Stimulated activated CD4-positive, alpha-beta T cell treated with anti-CD3 and anti-CD28 coated beads, Interleukin-1b, Interleukin-23, amount 100 ng/mL, for 1 hour (primary cell): ENCODE measurements at places on chromosomes 1 and 21.

- DNase-seq = no peak
These were observed 23.6 kb upstream of the NEK2 start for GRCh38 chr1:211699059-211699458.

GRCh38 chr1:245188403-245188802, 33.6 kb downstream of the KIF26B start:
- DNase-seq = no peak

DNA sequence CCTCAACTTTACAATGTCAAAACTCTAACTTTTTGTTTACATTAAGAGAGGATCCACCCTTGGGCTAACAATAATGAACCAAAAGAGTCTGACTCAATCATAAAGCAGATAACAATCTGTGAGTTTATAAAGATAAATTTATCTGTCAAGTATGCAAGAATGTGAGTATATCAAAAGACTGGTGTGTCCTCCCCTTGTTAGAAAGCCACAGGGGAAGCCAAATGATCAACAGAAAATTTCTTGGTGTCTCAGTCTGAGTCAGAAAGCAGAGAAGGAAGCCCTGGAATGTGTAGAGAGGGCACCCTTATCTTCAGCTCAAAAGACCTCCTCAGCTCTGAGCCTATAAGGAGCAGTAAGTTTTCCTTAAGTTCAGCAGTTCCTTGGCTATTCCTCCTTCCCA, 13.9 kb upstream of the PDIK1L start:
- DNase-seq = no peak

- peak; percentile 44 for DNase-seq
These were observed 11.4 kb downstream of the FAM229A start for GRCh38 chr1:32350785-32351398.

DNA sequence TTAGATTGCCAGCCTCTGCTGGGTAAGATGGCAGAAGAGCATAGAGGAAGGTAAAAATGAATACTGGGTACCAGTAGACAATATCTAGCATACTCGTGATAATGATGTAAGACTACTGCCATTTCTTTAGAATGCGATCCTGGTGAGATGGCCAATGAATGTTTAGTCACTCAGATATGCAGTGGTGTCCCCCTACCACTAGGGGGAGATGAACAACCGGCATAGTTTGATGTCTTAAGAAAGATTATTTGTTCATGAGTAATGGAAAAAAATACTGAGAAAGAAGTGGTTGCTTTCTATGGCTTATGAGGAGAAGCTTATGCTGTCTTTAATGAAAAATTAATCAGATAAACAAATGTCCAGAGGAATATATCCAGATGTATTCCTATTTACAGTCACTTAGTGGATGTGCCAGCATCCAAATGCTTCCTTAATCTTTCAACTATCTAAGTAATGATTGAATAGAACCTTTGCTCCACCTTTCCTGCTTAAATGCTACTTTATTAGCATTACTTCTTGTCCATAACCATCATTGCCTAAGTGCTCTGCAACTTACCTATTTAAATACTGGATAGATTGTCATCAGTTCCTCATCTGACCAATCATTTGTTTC, 256.6 kb downstream of the ST6GALNAC3 start:
- peak; percentile 13 for DNase-seq

GRCh38 chr21:36297938-36298572, 21.9 kb upstream of the MORC3 start:
- no peak for DNase-seq

DNA sequence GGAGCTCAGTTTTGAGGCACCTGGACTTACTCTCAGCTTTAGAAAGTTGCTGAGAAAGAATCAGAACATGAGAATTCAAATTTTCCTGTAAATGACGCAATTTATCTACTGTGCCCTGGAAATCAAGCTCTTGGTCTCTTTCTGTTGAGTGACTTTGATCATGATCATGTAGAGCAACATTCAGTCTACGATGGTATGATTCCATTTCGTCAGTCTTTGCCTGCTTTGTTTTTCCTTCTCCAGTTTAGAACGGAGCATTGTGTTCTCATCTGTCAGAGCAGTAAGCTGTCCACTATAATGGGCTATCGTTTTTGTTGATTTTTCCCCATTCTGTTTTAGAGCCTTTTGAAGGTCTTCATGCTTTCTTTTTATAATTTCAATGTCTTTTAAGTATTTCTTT, 20.7 kb downstream of the SFT2D2 start:
- DNase-seq = no peak

DNA sequence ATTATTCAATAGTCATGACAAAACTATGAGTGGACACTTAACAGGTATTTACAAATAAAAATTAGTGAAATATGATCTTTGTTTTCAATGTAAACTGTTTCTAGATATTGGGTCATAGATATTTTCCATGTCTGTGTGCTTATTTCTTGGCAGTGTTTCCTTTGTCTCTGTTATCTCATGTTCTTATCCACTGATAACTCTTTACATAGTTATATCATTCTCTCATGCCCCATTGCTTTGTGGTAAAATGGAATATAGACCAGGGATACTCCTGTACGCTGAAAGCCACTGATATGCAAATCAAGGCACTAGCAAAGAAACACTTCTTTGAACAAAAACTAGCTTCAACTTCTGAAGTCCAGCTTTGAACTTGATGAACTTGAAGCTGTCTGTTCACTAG, 113.1 kb downstream of the ITSN1 start:
- DNase-seq = no peak

- no peak for DNase-seq
These were observed 218.8 kb downstream of the LMX1A start for GRCh38 chr1:165137551-165138316.

DNA sequence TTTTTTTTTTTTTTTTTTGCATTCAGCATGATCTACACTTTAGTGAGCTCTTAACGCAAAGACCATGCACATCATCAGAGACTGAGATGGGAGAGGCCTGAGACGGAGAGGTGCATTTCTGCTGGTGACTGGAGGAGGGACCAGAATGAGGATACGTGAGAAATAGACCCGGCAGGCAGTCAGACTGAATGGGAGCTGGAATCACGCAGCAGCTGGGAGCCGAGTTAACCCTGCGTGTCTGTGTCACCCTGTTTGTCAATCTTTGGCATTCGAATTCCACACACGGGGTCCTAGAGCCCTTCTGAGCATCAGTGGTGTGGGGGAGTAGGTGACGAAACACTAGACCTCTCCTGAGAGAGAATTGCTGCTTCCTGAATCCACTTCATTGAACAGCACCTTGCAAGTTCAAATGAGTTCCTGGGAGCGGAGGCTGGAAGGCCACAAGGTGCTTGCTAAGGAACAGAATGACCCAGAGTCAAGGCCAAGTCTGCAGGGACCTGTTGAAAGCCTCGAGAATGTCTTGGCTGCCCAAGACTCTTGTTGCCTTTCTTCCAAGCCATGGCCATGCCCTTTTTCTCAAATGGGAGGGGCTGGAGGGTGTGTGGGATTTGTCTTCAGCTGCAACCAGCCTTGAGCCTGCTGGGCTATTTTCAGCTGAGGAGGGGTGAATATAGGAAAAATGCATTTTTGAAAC, 123.3 kb downstream of the CNIH3 start:
- DNase-seq = no peak

DNA sequence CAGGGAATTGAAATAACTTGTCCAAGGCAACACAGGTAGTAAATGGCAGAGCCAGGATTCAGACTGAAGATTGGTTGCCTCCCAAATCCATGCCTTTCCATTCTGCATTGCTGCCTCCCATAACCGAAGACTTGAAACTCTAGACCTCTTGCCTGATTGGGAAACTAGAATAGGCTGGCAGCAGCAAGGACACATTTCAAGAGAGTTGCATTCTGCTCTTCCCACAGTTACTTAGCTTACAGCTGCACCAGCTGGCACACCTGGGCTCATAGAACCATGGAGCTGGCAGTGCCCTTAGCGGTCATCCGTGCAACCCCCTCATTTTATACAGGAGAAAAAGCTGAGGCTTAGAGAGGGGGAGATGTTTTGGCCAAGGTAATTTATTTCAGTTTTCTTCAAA, 8.0 kb downstream of the TRNAU1AP start:
- DNase-seq = no peak
